ENCODE measurements at places on chromosomes 6 and 20.

DNA sequence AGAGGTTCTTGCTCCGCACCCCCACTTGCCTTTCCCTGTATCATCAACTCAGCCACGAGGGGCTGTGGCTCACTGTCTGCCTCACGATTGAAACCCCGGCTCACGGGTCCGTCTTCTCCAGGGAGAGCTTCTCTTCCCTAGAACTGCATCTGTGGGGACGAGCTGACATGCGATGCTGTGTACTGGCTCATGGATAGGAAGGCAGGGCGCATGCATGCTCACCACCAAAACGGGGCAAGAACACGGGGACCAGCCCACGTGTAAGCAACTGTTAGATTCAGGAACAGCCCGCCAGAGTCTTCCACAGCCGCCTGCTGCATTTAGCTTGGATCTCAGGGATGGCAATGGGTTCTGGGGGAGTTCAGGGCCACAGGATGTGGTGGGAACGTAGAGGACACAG is 275.9 kb upstream of the CDH4 start:
- DNase-seq, result no peak

GRCh38 chr6:10526156-10526555 is 5.0 kb downstream of the GCNT2 start:
- no peak for DNase-seq

DNA sequence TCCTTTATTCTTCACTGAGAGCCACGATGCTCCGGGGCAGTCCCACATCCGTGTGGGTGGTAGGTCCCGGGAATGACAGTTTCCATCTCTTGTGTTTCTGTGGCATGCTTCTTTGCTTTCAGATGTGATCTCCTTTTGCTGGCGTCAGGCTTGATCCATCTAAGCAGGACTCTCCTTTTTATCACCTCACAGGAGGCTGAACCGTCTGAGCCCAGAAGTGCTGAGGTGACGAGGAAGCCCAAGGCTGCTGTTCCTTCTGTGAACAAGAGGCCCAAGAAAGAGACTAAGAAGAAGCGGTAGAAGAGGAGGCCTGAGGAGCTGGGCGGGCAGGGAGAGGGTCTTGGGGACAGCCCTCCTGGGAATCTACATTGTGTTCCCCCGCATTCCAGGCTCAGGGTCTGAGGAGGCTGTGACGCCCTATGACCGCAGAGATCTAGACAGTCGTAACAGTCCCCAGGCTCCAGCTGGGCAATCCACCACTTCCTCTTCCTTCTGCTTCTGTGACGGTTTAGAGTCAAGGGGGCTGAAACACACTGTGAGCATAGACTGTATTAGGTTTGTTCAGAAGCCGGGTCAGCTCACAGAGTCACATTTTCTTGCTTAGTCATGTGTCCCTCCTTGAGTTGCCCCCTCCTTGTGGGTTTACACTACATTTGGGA is 26.8 kb downstream of the MANBAL start:
- no peak for DNase-seq

- peak; percentile 64 for DNase-seq
These were observed at the start of gene CFB for GRCh38 chr6:31945507-31946369. Gene CFB, plus strand, starts transcription at chr6:31946095. Its CDS starts 127 bp downstream, at chr6:31946222.

DNA sequence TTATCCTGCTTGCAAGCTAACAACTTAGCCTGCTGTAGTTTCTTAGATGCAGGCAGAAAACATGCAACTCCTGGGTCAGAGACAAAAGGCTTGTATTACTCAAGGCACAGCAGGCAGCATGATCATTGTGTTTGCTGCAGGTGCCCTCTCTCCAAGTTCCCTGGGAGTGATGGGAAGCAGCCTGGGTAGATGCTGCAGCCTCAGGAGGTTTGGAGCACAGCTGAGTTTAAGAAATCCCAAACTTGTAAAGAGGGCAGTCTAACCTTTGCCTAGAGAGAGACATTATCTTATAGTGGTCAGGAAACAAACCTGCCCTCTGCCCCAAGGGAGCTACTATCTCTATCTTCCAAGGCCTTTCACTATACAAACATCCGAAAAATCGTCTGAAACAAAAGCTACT is 61.1 kb downstream of the PFDN4 start:
- no peak for DNase-seq

DNA sequence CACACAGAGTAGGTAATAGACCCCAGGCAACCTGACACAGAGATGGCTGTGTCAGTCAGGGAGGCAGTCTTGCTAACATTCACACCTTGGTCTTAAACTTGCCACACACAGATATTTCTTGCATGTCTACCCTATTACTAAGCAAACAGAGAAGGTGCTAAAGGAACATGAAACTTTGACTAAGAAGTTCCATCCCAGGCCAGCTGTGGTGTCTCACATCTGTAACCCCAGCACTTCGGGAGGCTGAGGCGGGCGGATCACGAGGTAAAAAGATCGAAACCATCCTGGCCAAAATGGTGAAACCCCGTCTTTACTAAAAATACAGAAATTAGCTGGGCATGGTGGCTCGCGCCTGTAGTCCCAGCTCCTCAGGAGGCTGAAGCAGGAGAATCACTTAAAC is 222.4 kb upstream of the JARID2 start:
- DNase-seq, result no peak

- no peak for DNase-seq
These were observed 96.2 kb downstream of the VIP start for GRCh38 chr6:152846825-152847224.

DNA sequence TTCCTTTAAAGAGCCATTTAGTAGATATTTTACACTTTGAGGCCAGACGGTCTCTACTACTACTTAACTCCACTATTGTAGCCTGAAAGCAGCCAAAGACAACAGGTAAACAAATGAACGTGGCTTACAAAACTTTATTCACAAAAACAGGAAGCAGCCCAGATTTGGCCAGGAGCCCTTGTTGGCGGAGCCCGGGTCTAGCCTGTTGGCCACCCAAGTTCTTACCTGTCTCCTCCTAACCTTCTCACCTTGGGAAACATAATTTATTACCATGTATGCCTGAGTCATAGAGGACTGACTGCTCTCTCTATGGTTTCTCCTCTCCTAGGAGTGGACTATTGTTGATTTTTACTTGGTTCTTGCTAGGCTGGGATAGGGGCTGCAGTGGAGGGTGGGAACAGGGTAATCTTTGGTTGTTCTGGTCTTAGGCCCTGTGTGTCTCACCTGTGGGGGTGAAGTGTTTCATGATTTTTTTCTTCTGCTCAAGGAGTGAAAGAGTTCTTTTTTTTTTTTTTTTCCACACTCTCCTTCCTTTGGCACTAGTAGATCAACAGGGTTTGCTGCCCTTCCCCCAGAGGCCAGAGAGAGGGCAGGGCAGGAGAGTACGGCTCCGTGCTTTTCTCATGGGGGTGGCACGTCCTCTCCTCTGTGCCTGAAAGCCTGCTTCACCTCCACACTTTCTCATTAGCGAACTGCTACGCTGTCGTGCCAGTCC is 90.0 kb downstream of the RPP40 start:
- DNase-seq, result no peak

DNA sequence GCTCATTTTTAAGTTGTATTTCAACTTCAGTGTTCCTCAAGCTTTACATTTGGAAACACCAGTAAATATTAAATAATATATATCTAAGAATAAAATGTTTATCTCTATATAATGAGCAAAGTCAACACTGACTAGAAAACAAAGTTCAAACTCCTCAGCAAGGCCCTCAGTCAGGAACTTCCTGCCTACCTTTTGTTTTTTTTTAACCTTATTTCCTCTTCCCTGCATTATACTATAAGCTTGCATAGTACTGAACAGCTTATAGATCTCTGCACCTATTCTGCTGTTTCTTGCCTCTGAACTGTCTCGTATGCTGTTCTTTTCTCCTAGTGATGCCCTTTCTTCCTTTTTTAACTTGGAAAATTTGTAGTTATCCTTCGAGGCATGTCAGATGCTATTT is 29.6 kb downstream of the ADGB start:
- DNase-seq, result no peak
